Stimulated activated CD8-positive, alpha-beta memory T cell treated with anti-CD3 and anti-CD28 coated beads, Interleukin-7, amount 100 ng/mL, for 24 hours (primary cell): ENCODE measurements at places on chromosomes 6 and 20.

DNA sequence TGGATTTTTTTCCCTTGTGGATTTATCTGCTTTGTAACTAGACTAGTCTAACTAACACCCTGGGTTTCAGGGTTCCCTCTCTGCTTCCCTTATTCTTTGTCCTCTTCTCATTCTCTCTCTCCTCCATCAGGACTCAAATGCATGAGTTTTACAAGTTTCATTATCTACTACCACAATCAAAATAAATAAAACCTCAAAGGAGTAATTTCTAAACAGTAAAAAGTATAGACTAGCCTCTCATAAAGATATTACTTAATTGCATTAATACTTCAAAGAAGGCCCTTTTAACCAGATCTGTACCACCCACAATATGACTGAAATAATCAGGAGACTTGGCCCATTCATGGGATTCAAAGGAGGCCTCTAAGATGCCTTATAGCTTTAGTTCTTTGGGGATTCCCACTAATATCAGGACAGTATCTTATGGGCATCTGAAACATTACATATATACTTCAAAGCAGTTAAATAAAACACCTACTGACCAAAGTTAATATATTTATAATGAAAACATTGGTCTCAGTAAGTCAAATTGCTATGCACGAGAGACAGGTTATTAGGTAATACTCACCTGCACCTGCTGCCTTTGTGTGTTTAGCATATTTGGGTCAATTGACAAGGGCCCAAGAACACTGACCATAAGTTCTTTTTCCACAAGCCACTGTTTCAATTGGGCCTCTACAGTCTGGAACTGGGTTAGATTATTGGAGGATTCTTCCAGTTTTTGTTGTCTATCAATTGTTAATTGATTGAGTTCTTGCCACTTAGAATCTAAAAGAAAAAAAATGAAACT is 85.7 kb downstream of the DST start:
- no peak for DNase-seq

- no peak for DNase-seq
Measured at GRCh38 chr6:139109558-139109957, 25.3 kb upstream of the HECA start.

DNA sequence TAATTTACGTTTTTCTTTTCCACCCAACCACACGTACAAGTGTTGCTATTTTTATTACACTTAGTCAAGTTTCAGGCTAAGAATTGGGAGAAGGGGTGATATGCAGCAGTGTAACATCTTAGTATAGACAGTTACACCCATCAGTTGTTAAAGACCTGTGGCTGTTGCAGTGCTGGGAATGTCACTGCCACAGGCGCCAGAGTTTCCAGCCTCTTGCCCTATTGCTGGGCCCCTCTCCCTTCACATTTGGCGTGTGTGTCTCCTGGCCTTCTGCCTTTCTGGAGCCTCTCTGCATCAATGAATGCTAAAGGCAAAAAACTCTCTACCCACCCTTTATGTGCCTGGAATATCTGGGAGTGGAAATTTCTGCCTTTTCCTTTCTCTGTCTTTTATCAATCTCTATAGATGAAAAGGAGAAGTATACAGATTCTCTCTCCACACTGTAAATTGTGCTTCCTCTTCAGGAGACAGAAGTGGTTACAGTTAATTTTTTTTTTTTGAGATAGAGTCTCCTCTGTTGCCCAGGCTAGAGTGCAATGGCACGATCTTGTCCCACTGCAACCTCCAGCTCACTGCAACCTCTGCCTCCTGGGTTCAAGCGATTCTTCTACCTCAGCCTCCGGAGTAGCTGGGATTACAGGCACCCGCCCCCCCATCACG is 73.0 kb downstream of the TIAM2 start:
- DNase-seq: no peak

GRCh38 chr6:52512199-52512598 is 64.7 kb downstream of the TRAM2 start:
- no peak for DNase-seq

DNA sequence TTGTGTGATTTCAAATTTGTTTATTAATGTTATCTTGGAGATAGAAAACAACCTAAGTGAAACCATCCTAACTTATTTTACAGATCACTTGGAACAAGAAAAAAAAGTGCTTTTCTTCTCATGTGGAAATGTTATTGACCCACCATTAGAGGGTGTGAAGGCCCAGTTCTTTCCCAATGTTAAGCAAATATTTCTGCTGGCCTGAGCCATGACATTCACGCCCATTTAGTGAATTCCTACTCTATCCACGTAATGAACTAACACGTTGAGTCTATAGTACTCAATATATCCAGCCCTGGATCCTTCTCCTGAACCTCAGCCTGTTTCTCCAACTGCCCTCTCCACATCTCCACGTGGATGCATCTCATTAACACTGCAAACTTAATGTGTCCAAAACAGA is 180.6 kb upstream of the ZFP64 start:
- no peak for DNase-seq

GRCh38 chr6:157980288-157981131 is 1.2 kb upstream of the SYNJ2 start:
- DNase-seq: no peak

DNA sequence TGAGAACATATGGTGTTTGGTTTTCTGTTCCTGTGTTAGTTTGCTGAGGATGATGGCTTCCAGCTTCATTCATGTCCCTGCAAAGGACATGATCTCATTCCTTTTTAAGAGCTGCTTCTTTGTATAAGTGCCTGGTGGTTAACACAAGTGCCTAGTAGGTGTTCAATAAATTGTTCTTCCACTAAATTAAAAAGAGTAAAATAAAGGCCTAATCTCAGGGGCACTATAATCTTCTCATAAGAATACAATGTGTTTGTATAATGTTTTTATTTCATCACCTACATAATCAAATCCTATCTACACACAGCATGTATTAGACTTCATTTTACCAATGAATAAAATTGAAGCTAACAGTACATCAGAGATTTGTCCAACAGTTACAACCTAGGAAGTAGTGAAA is 252.7 kb downstream of the KHDC1L start:
- DNase-seq: no peak

GRCh38 chr6:89302195-89302770 is 12.8 kb downstream of the GABRR2 start:
- DNase-seq: no peak

DNA sequence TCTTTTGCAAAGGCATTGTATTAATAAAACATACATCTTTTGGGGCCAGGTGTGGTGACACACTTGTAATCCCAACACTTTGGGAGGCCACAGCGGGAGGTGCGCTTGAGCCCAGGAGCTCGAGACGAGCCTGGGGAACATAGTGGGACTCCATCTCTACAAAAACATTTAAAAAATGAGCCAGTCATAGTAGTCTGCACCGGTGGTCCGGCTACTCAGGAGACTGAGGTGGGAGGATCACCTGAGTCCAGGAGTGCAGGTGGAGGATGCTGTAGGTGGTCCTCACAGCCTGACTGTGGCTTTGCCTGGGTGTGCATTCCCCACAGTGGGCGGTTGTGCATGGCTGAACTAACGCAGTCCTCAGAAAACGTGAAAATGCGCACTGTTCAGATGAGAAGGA is 162.5 kb downstream of the DLL1 start:
- no peak for DNase-seq

GRCh38 chr20:33009214-33010132 is 2.0 kb downstream of the BPIFB2 start:
- DNase-seq: no peak

DNA sequence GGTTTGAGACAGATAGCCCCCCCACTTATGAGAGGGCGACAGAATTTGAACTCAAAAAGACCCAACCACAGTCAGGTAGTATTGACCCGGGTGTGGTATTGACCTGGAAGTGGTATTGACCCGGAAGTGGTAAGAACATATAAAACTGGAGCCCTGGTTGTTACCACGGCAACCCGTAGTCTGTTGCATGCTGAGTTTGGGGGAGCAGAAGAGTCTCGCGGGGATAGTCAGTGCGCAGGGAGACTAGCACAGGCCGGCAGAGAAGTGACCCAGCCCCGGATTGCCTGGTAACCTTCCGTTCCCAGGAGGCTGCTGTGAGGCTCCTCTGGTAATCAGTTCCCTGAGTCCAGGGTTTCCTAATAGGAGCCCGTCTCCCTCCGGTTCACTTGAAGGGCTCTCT is 96.2 kb downstream of the SNX5 start:
- no peak for DNase-seq

DNA sequence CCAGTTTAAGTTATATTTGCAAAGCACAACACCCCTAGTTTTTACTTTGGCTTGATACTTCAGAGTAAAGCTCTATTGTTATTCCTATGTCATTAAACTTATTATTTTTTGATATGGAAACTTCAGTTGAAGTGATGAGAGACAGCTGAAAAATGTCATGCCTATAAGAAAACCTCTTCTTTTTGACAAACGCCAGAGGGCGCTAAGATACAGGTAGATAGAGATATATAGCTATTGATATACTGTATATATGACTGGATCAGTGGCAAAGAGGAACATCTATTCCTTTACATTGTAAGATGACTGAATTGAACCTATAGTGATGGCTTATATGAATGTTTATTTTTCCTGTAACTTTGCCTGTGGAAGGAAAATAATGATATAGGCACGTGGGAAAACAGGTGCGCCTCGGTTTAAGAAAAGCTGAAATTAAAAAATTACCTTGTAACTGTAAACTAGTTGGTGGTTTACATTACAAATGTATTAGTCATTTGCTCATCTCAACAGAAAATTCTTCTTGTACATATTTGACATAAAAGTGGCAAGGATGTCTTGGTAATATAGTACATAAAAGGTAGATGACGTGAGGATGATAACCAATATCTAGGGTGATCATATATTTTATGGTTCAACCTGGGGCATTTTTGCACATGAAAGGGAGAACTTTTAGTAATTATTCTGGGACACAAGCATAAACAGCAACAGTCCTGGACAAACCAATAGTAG is 74.1 kb downstream of the LAMA4 start:
- no peak for DNase-seq

GRCh38 chr6:142900227-142900971 is 44.6 kb downstream of the HIVEP2 start:
- DNase-seq: no peak

DNA sequence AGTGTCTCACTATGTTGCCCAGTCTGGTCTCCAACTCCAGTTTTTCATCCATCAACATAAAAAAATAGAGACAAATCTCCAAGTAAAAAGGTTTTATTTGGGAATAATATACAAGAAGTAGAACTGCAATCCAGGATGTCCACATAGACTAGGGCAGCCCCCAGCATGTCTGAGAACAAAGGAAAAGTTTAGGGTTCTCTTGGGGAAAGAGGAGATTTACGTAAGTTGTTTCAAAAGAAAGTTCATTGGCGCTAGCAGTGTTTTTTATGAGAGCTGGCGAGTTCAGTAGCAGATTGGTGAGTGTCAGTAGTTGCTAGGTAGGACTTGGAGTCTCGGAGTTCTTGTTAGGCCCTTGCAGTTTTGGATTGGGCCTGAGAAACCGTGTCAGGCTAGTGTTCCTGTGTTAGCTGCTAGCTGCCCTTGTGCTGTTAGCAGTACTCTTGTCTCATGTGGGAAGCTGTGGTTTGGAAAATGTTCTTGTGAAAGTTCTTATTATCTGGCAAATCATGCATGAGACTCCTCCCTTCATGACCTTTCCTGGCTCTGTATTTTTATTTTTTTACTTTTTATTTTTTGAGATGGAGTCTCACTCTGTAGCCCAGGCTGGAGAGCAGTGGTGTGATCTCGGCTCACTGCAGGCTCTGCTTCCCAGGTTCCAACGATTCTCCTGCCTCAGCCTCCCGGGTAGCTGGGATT is 24.7 kb downstream of the TTLL9 start:
- no peak for DNase-seq

DNA sequence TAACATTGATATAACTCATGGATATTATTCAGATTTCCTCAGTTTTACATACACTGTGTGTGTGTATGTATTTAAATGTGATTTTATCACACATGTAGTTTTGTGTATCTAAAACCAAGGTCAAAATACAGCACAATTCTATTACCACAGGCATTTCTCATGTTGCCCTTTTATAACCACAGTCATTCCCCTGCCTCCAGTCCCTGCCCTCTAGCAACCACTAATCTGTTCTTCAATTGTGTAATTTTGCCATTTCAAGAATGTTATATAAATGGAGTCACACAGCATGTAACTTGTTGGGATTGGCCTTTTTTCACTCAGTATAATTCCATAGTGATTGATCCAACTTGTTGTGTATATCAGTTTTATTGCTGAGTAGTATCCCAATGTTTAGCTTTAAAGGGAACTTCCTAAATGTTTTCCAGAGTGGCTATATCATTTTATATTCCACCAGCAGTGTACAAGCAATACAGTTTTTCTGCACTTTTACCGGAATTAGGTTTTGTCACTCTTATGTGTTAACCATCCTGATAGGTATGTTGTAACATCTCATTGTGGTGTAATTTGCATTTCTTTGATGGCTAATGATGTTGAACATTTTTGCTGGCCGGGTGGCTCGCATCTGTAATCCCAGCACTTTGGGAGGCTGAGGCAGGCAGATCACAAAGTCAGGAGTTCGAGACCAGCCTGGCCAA is 338.2 kb downstream of the SOX4 start:
- no peak for DNase-seq

DNA sequence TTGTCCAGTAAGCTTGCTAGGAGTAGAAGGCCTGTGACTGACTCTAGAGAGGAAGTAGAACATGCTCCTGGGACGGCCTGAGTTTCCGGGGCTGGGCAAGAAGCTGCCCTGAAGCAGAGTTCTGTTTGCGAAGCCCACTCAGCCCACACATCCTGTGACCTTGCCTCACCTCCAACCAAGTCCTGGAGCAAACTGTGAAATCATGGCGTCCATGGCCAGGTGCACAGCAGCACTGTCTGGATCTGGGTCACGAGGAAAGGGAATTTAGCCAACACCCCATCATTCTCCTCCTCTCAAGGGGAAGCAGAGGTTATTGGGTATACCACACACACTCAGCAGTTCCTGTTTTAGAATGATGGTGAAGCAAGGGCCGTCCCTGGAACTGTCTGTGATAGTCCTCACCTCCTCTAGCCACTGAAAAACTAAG is 87.5 kb downstream of the CRYBG1 start:
- DNase-seq: no peak

DNA sequence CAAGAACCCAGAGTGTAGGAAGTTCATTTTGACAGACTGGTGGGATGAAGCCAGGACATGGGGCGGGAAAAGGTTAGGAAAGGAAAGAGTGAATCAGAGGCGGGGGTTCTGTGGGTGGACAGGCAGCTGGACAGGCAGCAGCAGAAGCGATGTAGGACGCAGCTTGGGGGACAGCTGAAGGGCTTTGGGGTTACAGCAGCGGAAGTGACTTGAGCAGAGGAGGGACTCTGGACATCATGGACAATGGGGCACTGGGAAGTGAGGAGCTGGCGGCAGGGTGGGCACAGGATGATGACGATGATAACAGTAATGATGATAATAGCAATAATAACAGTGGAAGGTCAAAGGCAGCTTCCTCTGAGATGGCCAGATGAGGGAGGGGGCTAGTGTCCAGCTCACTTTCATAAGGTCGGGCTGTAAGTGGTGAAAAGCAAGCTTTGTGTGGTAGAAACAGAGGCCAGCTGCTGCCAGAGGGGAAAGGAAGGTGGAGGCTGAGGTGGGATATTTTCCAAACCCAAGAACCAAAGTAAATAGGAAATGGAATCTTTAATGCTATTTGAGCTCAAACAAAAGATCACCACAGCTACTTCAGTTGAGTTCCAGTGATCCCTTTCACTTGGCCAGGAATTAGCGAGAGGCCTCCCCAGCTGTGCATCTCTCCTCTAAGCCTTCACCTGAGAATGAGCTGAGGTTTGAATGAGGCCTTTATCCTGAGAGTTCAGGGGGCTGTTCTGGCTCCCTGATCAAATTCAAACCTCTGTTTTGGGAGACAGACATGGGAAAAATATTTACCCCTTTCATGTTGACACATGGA is 433.5 kb downstream of the DHX35 start:
- DNase-seq: no peak
